ENCODE measurements at places on chromosomes 3 and 15. TPM values are rescaled to one million over a fixed set of nuclear protein-coding genes. Genes with fewer than 3 reads are reported as not detected.

CAPN3 gene
- total RNA-seq: 2.0 TPM

A4GNT gene
- total RNA-seq: not detected

CHRM5 gene
- under 0.01 TPM for total RNA-seq

SEMA6D gene
- 25.8 TPM for total RNA-seq

QARS1 gene
- 408 TPM for total RNA-seq

ADGRG7 gene
- total RNA-seq: not detected

H1-8 gene
- total RNA-seq: not detected

CIDEC gene
- total RNA-seq: not detected

STRA6 gene
- 33.3 TPM for total RNA-seq

NR2E3 gene
- 0.57 TPM for total RNA-seq

Data from placental pericyte (primary cell).